Amniotic stem cell (primary cell): ENCODE measurements at places on chromosomes 1 and 21.

GRCh38 chr1:41312991-41313645 is 48.1 kb upstream of the FOXO6 start:
- no peak for DNase-seq

DNA sequence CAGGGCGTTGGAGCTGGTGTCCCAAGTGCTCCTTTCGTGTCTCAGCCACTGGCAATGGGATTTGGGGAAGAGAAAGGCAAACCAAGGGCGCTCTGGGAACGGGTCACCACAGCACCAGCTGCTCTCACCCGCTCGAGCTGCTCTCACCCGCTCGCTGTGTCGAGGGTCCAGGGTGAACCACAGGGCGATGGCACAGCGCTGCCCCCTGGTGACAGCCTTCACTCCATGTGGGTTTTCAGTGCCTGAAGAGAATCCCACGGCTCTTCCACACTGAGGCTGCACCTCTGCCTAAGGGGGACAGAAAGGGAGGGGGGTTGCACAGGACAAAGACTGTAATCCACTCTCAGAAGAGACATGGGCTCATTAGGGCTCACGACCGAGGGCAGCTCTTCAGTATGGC is 7.1 kb upstream of the CLDN19 start:
- no peak for DNase-seq

DNA sequence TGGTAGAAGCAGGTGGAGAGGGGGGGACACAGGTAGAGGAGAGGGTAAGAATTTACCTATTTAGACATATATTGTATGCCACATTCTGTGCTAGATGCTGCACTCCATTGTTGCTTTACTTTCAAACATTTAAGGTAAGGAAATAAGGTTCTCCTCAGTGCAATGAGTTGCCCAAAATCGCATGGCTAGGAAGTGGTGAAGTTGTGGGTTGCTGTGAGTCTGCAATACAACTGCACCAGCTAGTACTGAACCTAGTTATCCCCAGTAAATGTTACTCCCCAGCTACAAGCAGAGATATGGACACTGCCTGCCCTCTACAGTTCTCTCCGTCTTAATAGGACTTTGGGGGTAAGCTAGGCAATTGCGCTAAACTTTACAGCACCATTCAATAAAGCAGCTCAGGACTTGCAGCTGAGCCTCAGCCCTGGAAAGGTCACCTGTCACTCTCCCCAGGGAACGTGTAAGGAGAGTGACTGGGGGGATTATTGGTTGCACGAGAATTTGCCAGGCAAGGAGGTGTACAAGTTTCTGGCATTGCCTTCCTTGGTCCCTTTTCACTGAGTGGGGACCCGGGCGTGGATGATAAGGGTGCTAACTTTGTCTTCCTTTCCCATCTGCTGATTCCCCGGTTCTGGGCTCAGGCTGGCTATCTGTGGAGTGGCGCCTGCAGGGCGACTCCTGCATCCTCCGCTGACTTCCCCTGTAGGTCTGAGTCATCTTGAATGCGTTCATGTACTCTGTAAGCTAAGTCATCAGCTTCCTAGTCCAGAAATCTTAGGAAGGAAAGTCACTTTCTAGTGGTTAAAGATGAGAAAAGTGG is 71.3 kb upstream of the CNTN2 start:
- DNase-seq, result peak; percentile 49

DNA sequence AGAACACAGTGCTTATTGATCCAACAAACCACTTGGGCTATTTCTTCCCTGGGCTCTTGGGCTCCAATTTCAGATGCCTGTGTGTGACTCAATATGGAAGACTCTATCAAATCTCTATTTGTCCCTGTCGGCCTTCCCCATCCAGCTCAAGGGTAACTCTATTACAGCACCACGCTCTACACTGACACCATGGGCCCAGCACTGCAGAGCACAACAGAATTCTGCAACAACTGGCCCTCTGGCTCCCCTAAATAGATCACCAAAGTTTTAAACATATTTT is 51.7 kb downstream of the CAPZB start:
- no peak for DNase-seq

GRCh38 chr1:87246436-87246835 is 82.2 kb upstream of the LMO4 start:
- no peak for DNase-seq

- DNase-seq, result no peak
Observed at GRCh38 chr1:27356619-27357280, 10.0 kb downstream of the MAP3K6 start.

DNA sequence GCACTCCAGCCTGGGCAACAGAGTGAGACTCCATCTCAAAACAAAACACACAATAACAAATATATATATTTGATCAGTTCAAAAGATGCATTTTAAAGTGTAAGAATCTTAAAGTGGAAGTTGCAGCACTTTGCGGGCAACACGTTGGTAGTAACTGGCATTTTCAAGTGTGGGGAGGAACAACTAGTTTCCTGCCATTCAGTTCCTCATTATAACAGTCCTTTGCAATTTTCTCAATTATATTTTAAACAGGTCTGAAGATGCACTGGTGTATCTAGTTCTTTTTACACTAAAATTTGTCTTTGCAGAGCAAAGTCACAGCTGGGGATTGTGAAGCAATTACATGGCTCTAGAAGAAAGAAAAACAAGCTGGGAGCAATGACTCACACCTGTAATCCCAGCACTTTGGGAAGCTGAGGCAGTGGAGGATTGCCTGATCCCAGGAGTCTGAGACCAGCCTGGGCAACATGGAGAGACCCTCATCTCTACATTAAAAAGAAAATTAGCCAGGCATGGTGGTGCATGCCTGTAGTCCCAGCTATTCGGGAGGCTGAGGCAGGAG is 25.3 kb downstream of the RRAGC start:
- no peak for DNase-seq

DNA sequence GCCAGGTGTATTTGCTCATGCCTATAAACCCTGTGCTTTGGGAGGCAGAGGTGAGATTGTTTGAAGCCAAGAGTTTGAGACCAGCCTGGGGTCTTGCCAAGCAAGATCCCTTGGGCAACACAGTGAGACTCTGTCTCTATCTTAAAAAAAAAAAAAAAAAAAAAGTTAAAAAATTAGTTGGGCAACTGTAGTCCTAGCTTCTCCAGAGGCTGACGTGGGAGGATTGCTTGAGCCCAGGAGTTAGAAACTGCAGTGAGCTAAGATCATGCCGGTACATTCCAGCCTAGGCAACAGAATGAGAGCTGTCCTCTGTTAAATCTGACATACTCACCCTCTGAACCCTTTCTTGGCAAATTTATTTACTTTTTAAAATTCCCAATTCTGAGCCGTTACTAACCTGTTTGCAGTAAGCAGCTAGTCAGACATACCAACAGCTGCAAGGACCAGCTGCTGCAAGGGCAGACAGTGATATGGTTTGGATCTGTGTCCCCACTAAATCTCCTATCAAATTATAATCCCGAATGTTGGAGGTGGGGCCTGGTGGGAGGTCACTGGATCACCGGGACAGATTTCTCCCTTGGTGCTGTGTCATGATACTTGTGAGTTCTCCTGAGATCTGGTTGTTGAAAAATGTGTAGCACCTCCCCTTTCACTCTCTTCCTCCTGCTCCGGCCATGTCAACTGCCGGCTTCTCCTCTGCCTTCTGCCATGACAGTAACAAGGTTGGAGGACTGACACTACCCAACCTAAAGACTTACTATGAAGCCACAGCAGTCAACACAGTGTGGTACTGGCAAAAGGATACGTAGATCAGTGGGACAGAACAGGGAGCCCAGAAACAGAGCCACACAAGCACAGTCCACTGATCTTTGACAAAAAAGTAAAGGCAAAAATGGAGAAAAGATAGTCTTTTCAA is 10.6 kb downstream of the PARP1 start:
- DNase-seq, result no peak

DNA sequence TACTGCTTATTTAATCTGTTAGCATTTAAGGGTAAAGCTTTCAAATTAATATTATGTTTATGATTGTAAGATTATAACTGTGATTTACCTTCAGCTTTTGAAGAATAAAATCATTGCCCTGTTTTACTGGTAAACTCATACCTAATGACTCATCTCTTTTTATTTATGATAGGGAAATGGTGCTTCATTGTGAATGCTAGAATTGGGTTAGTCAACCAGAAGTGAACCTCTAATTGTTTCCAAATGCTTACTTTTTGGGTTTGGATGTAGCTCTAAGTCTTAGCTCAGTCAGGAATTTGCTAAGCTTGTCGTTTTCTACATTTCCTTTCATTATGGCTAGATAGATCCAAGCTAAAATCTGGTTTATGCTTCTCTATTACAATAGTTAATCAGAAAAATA is 59.4 kb downstream of the SLC30A7 start:
- peak; percentile 67 for DNase-seq

DNA sequence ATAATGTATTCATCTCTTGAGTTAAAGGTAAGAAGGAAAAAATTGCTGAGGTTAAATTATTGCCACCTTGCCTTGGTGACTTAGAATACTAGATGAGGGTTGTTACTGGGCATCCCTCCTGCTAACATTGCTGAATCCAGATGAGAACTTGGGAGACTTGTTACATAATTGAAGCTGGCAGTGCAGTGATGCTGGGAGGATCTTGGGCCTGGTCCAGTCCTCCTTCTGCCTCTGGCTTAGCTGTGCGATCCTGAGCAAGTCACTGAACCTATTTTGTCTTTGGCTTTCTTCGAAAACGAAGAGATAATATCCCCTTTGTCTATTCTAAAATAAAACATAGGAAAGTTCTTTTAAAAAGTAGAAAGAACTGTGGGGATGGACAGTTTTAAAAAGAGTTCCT is 244.9 kb upstream of the NRIP1 start:
- DNase-seq, result no peak

DNA sequence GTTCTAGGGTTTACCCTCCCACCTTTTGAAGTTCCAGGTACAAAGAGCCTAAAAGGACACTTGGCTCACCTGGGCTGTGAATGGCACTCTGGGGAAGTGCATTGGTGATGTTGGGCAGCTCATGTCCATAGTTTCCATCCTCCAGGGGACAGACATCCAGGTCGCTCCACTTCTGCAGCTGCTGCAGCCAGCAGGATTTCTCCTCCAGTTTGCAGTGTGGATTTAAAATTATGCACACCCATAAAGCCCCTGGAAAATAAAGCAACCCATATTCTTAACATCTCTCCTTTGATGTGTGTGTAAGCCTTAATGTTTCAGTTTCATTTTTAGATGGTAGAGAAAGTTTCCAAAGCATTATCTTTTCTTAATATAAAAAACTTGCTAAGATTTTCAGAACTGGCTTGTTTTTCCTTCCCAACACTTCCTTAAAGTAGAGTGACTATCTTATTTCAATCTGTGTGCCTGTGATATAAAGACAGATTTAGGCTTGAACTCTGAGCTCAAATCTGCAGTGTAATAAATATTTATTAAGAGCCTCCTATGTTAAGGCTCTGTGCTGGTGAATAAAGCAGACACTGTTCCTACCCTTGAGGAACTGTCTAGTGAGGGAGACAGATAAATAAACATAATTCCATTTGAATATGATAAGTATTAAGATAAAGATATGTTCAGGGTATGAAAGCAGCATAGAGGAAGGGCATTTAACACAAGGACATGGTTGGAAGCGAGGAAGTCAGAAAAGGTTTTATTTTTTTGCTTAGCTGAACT is 39.1 kb downstream of the UROD start:
- DNase-seq, result no peak

DNA sequence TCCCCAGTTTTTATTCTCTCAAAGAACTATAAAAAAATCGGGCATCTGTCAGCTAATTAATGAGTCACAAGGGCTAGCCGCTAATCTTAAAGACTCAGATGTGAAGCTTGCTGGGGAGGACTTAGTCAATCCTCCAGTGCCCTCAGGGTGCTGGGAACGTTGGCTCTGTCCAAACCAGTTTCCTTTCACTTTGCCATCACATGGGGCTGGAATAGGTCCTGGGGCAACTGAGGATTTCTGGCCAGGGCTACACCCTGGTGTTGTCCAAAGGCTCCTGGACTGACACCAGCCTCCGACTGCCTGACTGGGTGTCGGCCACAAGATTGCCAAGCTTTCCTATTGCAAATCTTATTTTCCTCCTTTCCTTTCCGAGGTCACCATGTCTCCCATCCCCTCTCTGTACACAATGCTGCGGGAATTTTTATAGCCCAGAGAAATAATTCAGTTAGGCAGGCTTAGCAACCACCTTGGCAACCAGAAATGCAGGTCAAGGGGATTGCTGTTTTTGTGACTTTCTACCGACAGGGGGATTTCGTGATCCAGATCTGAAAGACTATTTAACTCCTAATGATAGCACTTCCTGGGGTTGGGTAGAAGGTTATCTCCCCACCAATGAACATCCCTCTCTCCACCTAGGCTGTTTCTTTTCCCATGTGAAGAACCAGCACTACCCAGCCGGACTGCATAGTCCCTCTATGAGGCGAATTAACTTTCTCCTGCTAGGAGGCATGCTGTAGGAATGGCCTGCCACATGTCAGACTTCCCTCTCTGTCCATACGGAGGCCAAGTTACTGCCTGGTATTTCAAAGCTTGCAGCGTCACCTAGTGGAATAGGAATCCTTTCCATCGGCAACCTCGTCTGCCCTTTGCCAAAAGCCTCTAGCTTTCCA is 29.9 kb upstream of the CTBS start:
- peak; percentile 92 for DNase-seq

DNA sequence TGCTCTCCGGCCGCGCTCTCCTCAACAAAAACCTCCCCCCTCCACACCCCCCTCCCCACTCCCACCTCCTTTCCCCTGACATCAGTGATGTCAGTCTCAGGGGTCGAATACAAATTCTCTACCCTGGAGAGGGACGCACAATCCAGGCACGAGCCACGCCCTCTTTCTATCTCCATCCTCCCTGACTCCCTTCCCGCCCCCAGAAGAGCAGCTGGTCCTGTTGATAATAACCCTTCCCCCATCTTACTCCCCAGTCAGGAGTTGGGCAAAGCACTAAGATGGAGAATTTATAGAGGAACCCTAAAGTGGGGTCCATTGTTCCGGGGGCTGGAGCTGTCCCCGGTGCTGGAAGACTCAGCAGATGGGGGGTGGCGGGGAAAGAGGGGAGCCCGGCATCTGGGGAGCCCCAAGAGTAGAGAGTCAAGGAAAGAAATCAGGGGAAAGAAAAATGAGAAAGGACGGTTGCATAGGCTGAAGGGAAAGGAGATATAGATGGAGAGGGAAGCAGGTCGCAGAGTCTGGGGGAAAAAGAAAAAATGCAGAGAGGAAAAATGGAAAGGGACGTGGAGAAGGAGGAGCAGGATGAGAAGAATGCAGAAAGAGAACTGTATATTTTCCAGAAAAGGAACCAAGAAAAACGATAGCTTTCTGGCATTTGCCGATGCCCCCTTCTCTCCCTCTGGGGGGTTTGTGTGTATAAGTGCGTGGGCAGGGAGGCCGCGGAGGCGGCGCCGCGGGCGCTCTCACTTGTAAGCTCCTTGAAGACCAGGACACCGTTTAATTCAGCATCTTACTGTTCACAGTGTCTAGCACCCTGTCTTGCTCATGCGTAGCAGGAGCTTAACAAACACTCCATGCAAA is at the start of gene CELF3:
Gene CELF3 (minus strand): TSS at position 33 of the 861 bp plus-strand sequence. CDS start 783 bp downstream, outside the sequence.
- DNase-seq, result no peak

GRCh38 chr1:206470692-206471414 is 577 bp downstream of the IKBKE start:
- DNase-seq, result no peak

DNA sequence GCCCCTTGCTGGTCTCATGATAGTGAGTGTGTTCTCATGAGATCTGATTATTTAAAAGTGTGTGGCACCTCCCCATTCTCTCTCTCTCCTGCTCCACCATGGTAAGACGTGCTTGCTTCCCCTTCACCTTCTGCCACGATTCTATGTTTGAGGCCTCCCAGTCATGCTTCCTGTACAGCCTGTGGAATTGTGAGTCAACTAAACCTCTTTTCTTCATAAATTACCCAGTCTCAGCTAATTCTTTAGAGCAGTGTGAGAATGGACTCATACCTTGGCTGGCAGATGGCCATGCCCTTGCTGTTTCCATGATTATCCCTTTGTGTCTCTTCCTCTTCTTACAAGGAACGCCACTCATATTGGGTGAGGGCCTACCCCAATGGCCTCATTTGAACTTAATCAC is 40.3 kb downstream of the PSMG1 start:
- no peak for DNase-seq
